ENCODE measurements at places on chromosomes 4 and X.

GRCh38 chr4:123236606-123237005 lies 160.0 kb upstream of the SPRY1 start:
- no peak for DNase-seq

DNA sequence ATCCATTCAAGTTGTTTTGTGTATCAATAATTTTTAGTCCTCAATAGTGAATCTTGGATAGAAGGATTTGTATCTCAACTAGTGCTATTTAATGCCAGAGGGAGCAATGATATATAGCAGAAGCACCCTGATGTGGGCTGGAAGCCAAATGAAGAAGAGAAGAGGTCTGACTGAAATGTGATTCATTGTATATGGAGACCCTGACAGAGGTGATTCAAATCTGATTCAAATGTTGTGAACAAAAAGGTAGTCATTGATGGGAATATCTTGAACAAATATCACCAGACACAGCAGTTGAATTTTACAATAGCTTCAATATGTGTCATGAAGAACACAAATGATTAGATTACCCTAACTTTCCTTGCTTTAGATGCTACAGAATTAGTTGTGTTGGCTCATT lies 27.5 kb upstream of the SULT1B1 start:
- DNase-seq = no peak

DNA sequence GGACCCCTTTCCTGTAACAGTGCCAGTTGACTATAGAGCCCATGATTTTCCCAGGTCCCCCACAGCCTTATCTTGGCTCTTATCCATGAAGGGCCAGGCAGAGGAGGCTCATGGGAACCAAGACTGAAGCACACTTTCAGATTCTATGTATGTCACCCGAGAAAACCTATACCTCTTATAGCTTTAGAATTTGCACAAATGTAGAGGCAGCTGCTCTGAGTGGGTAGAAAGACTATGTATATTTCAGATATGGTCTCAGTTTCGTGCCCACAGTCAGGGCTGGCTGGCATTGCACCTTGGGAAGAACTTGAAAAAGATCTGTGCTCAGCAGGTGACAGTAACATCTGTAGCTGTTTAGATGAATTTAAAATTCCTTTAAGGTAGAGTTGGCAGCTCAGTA lies 8.3 kb upstream of the LNX1 start:
- no peak for DNase-seq

GRCh38 chr4:146269228-146269653 lies 54.9 kb downstream of the REELD1 start:
- DNase-seq = no peak

DNA sequence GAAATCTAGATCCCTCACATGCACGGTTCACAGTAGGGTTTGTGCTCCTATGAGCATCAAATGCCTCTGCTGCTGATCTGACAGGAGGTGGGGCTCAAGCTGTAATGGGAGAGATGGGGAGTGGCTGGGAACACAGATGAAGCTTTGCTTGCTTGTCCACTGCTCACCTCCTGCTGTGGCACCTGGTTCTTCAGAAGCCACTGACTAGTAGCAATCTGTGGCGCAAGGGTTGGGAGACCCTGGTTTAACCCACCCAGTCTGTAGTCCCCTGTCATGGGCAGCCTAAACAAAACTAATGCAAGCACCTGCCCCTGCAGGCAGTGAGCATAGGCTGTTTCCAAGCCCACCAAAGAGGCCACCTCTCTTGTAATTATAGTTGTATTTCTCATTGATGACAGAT lies 116.6 kb downstream of the SHOX start:
- DNase-seq = no peak

DNA sequence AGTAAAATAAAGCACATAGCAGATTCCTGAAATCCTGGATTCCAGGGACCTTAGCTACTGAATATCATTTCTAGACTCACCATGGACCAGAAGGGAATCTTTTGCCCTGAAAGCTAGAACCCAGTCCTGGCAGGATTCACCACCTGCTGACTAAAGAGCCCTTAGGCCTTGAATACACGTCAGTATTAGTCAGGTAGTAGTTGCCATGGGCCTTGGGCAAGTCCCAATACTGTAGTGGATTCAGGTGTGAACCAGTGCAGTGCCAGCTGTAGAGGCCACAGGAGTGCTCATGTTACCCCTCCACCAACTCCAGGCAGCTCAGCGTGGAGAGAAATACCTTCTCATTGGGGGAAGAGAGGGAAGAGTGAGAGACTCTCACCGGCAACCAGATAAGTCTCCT lies 64.1 kb upstream of the UBQLN2 start:
- DNase-seq = no peak

DNA sequence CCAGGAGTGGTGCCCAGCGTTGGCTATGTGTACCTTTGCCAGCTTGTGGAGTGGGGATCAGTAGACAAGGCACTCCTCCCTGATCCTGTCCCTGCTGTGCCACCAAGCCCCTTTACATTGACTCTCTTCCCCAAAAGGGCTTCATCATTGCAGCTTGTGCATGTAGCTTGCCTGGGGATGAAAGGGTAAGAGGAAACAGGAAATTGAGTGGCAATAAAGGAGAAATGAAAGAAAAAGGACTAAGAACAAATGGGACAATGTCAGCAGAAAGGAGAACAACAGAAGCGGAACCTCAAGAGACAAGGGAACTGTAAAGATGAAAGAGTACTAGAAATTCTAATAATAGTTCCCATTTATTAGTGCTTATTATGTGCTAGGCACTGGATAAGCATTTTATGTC lies 8.7 kb upstream of the IL13RA1 start:
- DNase-seq = peak; percentile 12

DNA sequence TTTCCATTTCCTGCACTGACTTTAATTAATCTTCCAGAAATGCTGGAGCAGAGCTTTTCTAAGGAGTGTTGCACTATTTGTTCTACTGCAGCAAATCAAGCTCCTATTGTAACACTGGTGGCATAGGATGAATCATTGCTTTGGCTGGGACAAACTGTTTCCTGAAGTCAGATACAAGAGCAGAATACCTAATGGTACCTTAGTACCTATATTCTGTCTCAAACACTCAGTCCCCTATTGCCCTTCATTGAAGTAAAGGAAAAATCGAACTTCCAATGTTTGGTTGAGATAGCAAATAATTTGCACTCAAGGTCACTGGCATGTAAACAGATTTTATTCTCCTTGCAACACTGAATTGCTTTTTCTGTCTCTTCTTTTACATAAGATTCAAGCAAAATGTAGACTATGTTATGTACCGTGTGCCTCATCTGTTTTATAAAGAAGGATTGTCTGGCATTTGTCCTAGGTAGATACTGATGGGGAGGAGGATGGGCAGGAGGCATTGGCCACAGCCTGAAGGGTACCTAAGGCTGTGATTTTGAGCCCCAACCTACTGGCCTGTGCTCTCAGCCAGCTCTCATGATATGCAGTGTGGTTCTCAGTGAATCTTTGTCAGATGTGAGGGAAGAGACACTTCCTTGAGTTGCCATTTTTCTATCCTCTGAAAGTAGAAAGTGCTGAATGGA lies 141.6 kb downstream of the AASDH start:
- DNase-seq = no peak

DNA sequence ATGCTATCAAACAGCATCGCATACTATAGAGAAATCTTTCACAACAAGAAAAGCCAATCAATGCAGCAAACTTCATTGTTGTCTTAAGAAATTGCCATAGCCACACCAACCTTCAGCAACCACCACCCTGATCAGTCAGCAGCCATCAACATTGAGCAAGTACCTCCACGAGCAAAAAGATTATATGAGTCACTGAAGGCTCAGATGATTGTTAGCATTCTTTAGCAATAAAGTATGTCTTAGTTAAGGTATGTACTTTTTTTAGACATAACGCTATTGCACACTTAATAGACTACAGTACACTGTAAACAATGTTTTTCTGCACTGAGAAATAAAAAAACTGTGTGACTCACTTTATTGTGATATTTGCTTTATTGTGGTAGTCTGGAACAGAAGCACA lies 37.8 kb upstream of the FUNDC1 start:
- no peak for DNase-seq

GRCh38 chrX:56289449-56289848 lies 57.3 kb downstream of the KLF8 start:
- DNase-seq = no peak

DNA sequence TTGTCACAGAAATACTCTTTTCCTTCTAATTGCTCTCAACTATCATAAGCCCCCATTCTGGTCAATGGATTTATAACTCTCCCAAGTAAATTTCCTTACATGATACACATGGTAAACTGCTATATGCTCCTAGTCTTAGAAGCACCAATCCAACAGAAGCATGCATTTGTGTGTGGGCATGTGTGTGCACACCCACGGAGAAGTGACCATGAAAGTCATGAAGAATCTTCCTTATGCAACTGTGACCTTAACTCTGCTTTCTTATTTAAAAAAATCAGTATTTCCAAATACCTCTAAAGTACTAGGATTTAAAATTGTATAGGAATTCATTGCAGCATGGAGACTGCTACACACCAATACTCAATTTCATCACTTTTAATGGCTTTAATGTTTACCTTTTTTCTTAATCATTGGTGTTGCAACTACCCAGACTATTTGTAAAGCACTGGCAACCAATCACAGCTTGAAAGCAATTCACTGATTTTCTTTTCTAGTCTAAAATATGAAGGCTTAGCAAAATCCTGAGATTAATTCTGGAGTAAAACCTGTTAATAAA lies 47.6 kb downstream of the MAML3 start:
- DNase-seq = no peak

GRCh38 chr4:93351846-93352245 lies 476.7 kb upstream of the ATOH1 start:
- no peak for DNase-seq

DNA sequence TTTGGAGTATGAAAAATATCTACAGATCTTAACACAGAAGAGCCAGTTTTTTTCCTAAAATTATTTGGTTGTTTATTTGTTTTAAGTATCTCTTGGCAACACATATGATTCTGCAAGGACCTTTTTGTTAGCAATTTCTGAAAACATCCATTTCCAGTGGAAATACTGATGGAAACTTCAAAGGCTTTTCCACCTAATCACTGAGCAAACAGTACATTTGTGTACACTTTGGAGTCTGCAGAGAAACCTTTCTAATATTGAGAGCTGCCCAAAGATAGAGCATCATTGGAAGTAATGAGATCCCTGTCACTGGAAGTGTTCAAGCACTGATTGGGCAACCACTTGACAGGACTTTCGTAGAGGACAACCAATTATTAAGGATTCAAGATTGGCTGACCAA lies 69.7 kb upstream of the TFDP3 start:
- DNase-seq = no peak

DNA sequence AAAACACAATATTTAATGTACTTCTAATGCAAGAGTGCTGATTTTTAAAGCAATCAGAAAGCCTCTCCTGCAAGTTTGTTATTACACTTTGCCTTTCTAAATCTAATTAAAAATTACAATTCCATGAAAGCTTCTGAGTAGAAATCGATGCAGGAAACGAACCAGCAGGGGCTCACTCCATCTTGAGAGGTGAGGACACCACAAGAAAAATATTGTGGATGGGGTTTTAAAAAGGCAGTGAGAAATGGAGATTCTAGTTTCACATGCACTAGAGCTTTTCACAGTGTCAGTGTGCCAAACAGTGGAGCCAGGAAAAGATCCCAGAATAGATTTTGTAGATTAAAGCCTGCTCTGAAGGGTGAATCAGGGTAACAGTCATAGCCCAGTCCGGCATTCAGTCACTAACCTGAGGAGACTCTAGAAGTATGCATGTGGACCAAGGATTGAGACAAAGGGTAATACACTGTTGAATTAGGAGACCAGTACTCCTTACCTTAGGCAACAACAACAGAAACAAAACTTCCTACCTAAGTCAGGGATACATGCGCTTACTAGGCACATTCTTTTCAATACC lies 362.3 kb downstream of the NAF1 start:
- DNase-seq = no peak

GRCh38 chrX:130120321-130120731 lies 10.0 kb upstream of the ELF4 start:
- DNase-seq = peak; percentile 44

DNA sequence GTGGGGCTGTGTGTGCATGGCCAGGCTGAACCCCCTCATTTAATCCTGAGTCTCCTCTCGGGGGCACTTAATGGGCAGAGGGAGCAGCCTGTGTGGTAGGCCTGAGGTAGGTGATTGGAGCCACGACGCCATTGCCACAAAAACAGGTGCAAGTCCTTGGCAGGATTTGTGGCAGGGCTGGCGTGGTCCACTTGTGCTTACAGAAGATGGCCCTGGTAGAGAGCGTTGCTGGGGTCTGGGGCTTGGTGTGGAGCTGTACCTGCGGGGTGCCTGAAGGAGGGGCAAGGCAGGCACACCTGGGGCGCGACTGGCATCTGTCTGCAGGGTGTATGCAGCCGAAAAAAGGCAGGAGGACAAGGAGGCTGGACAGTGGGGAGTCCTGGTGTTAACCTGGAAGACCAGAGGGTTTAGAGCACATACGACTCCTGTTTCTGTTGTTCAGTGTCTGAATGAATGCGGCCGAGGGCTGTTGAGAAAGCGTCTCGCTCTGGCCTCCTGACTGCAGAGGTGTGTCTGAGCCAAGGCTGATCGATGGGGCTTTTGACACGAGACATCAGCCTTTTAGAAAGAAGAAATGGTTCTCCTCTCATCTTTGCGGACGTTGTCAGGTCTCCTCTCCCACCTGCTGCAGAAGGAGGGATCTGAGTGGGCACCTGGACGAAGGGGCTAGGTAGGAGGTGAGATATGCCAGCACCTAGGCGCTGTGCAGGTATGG lies 52.0 kb downstream of the TBC1D14 start:
- DNase-seq = no peak

GRCh38 chr4:27635936-27636913 lies 775.6 kb downstream of the STIM2 start:
- DNase-seq = no peak

DNA sequence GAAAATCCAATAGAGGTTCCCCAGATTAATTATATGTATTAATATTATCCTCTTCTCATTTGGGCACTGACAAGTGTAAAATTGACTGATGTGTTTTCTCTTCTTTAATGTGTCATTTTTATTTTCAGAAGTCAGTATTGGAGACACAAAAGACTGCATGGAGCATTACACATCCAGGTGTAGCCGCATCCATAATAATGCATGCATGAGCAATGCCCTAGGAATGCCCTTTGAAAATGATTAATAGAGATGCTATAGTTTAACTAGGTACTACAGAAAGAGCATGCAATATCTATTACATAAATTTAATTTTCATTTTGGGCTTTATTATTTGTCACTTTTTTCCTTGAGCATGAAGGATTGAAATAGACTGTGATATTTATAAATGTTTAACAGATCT lies 509.9 kb downstream of the SPOCK3 start:
- no peak for DNase-seq

DNA sequence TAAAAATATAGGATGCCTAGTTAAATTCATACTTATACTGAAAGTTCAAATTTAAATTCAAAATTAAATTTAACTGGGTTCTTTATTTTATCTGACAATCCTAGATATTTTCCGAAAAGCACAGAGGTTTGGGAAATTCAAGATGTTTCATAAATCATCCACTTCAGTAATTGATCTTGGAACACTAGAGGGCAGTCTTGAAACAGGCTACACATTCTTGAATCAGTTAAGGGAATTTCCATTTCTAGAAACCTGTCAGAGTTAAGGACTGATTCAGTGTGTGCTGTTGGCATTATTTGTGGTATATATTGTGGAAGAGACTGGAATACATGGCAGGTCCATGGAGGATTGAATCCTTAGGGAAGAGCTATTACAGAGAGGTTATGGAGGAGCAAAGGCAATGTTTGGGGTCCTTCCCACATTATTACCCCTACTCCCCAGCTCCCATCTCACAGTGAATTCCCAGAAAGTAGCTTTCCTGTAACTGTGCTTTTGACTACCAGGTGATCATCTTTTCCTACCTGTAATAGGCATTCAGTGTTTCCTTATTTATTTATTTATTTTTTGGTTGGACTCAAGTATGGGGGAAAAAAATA lies 92.9 kb downstream of the EGF start:
- peak; percentile 89 for DNase-seq
